Smooth muscle cell of the brain vasculature (primary cell): ENCODE measurements at places on chromosomes 3 and 15.

DNA sequence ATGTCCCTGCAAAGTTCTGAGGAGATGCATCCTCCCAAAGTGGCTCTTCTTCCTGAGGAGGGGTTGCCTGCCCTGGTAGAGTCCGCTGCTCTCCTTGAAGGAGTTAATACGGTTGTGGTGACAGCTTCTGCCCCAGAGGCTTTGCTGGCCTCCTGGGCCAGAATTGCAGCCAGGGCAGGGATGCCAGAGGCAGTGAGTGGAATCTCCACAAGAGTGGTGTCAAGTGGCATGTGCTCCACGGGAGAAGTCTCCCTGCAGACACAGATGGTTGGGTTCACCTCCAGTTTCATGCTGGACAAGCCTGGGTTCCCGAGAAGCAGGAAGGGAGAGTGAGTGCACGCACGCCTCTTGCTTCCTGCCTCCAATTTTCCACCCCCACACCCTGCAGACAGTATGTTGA is 105.5 kb downstream of the SLC25A26 start:
- DNase-seq, result no peak

- DNase-seq, result no peak
Measured at GRCh38 chr3:108554229-108554628, 35.0 kb downstream of the CIP2A start.

DNA sequence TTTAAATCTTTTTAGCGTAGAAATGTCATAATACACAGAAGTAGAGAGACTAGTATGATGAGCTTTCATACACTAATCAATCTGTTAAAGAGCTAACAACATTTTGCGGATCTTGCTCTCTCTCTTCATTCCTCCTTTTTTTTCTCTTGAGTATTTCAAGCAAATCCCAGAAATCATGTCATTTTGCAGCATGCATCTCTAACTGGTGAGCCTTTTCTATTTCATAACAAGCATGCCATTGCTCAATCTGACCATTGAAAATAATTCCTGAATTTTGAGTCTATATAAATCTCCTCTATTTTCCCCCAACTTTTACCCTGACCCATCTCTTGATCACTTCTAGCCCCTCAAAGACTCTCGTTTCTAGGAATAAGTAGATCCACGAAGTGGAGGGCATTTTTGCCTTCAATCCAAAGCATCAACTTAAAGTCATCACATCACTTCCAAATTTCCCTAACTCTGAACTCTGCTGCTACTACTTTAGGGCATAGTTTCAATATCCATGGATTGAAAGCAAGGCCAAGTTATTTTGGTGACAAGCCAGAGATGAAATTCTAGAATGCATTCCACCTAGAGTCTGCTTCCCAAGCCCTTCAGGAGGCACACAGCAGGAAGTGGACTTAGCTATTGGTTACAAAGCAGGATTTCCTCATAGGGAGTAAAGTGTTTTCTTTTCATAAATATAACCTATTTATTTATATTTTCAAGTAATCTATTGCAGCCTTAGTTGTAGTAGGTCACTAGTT is 253.5 kb upstream of the ZPLD1 start:
- peak; percentile 89 for DNase-seq

DNA sequence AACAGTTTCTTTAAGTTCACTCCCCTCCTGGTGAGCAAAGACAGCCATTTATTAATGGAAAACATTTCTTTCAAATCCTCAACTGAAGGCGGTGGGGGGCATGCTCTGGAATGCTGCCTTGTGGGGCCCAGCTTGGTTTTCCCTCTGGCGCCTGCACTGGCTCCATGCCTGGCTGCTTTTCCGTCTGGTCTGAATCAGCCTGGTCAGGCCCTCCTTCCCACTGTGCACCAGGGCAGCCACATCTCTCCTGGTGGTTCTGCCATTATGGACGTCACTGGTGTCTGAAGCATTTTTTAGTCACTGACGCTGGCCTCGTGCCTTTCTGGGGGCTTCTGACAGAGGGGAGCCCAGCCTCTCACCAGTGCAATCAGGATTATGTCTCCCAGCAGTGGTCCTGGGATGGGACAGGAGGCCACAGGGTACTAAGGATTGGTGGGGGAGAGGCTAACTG is 57.6 kb upstream of the APEH start:
- peak; percentile 95 for DNase-seq

- DNase-seq, result no peak
Measured at GRCh38 chr15:29867241-29868000, 45.2 kb upstream of the TJP1 start.

DNA sequence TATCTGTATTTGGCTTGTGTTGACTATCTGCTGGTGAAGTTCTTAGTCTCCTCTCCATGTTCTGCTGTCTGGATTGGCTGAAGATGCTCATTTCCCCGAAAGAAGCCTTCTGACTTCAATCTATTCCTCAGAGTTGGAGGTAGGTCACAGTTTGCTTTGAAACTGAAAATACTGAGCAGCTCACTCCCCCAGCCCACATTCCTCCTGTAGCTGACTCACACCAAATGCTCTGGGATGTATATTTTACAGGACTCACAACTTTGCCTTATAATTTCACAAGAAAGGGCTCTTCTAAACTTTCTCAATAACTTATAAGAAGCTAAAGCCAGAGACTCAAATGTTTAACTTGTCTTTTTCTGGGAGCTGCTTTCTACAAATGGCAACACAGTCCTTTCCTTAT is 36.3 kb upstream of the SNX4 start:
- no peak for DNase-seq
